Activated T-cell treated with anti-CD3 and anti-CD28 coated beads, Interleukin-2, amount 50 U/mL, for 24 hours (primary cell): ENCODE measurements at places on chromosomes 12 and 14.

GRCh38 chr12:75478116-75478794 is 2.3 kb upstream of the GLIPR1 start:
- peaks cover 76% of the 10 kb centered on the region for H3K4me1 ChIP-seq
- peaks cover 4% of the 10 kb centered on the region for H3K36me3 ChIP-seq
- peaks cover 4% of the 10 kb centered on the region for H3K27me3 ChIP-seq
- H3K4me3 ChIP-seq, result peak overlapping the region; percentile 4

DNA sequence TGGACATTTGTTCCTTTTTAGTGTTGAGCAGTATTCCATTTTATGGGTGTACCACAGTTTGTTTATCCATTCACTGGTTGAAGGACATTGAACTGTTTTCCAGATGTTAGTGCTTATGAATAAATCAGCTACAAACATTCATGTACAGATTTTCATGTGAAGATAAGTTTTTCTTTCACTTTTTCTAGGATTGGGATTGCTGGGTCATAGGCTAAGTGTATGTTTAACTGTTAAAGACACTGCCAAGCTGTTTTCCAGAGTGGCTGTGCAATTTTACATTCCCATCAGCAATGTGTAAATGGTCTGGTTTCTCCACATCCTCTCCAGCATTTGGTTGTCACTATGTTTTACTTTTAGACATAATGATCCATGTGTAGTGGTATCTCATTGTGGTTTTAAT is 14.0 kb upstream of the NID2 start:
- no peak overlapping the region for H3K4me3 ChIP-seq
- H3K27me3 ChIP-seq, result peaks cover 26% of the 10 kb centered on the region
- DNase-seq, result no peak
- H3K36me3 ChIP-seq, result no peaks in the 10 kb centered on the region

GRCh38 chr12:117148642-117149041 is 41.6 kb downstream of the FBXO21 start:
- H3K4me1 ChIP-seq, result peaks cover 53% of the 10 kb centered on the region
- H3K27ac ChIP-seq, result peak overlapping the region; percentile 88
- H3K36me3 ChIP-seq, result peaks cover 92% of the 10 kb centered on the region
- no peak for DNase-seq

DNA sequence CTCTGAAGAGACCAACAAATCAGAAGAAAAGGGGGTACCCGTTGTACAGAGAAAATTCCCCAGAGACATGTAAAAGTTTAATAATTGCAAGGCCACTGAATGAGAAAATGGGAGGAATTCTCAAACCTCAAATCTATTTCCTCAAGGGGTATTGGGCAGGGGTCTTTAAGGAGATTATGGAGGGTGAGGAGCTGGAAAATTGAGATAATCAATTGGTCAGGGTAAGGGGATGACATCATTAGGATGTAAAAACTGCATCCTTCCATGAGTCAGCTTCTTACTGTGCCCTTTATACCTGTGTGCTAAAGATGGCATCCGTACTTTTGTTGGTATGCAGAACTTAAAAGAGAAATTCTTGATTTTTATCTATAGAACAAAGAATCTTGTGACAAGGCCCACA is 641.5 kb downstream of the LRFN5 start:
- H3K27ac ChIP-seq, result no peak overlapping the region
- no peaks in the 10 kb centered on the region for H3K27me3 ChIP-seq
- no peaks in the 10 kb centered on the region for H3K4me1 ChIP-seq
- H3K36me3 ChIP-seq, result no peaks in the 10 kb centered on the region

DNA sequence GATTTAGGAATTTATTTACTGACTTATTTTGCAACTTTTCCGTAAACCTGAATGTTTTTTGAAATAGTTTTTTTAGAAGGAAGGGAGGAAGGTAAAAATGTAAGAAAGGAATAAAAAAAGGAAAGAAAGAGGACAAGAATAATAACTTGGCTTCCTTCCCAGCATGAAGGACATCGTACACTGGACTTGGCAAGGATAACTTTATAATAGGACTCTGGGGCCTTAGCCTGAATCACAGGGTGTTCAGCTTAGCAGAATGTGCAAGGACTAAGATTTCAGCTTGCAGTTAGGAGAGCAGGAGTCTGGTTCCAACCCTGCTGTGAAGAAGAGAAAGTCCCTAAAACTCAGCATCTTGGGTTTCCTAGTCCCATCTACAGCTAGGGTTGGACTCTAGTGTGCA is 1053.3 kb downstream of the VRK1 start:
- no peaks in the 10 kb centered on the region for H3K4me1 ChIP-seq
- H3K27me3 ChIP-seq, result no peaks in the 10 kb centered on the region
- no peak overlapping the region for H3K27ac ChIP-seq
- no peak overlapping the region for H3K4me3 ChIP-seq

DNA sequence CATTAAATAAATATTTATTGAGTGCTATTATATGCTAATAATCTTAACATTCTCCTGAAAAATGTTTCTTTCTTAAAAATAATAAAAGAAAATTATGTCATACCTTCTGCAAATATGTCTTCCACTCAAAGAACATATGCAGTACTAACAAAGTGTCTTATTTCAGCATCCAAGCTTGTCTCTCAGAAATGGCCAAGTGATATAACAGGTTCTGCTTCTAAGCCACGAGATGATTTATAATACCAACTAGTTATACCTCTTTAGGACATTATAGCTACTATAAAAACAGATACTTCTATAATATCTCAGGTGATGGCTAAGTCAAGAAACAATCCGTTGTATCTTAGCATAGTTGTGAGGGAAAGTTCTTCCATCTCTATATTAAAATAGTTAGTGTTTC is 128.1 kb upstream of the ARID2 start:
- H3K36me3 ChIP-seq, result no peaks in the 10 kb centered on the region
- no peak overlapping the region for H3K4me3 ChIP-seq
- no peaks in the 10 kb centered on the region for H3K4me1 ChIP-seq
- H3K27me3 ChIP-seq, result no peaks in the 10 kb centered on the region
- DNase-seq, result no peak
- H3K27ac ChIP-seq, result no peak overlapping the region

- H3K4me1 ChIP-seq, result peaks cover 3% of the 10 kb centered on the region
- H3K4me3 ChIP-seq, result no peak overlapping the region
- no peaks in the 10 kb centered on the region for H3K36me3 ChIP-seq
- no peak for DNase-seq
- no peak overlapping the region for H3K27ac ChIP-seq
- H3K27me3 ChIP-seq, result no peaks in the 10 kb centered on the region
These were observed 53.9 kb upstream of the NCOR2 start for GRCh38 chr12:124621296-124621660.

- no peaks in the 10 kb centered on the region for H3K36me3 ChIP-seq
- H3K4me3 ChIP-seq, result no peak overlapping the region
- H3K4me1 ChIP-seq, result no peaks in the 10 kb centered on the region
- no peak for DNase-seq
- H3K27ac ChIP-seq, result no peak overlapping the region
These were observed 892.1 kb downstream of the NRXN3 start for GRCh38 chr14:79062226-79062625.

DNA sequence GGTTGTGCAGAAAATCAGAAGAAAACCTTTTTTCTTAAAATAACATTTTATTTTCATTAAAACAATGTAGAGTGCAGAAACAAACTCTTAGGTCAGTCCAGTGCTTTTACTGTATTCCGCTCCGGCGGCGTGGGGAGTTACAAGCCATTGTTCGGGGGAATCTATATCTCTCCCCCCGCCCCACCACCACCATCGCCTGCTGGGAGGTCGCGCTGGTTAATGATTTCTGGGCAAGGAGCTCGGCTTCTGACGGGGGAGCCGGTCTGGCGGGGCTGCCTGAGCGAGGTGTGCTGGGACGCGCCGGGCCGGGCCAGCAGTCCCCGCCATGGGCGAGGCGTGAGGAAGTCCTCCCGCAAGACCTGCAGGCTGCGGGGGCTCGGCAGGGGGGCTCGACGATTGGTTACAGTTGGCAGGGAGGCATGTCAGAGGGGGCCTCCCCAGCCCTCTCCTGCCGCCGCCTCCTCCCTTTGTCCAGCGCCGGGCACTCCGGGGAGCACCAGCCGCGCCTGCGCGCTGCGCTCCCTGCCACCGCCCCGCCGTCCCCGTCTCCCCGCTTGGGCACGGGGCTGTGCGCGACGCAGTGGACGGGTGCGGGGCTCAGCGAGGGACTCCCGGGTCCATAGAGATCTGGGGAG is 1.0 kb upstream of the DUSP6 start:
- peak overlapping the region; percentile 96 for H3K27ac ChIP-seq
- peaks cover 2% of the 10 kb centered on the region for H3K27me3 ChIP-seq
- peak overlapping the region; percentile 96 for H3K4me3 ChIP-seq
- H3K36me3 ChIP-seq, result peaks cover 42% of the 10 kb centered on the region
- peaks cover 55% of the 10 kb centered on the region for H3K4me1 ChIP-seq

DNA sequence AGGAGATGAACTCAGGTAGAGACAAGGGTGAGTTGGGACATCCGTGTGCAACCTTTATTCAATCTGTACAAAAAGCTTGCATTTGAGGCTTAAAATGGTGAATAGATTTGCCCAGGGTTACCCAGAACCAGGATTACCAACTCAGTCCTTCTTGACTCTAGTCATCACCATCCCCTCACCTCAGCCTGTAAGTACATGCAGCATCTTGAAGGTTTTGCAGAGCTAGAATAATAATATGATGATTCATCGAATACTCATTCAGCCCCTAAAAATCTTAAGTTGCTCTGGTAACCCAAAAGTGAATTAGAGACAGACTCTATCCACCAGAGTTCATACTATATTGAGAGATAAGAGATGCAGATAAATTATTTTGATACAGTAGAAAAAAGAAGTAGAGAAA is 90.3 kb downstream of the NKX2-1 start:
- no peak overlapping the region for H3K27ac ChIP-seq
- DNase-seq, result no peak
- no peaks in the 10 kb centered on the region for H3K36me3 ChIP-seq
- H3K4me1 ChIP-seq, result no peaks in the 10 kb centered on the region

GRCh38 chr12:39372204-39372925 is 70.6 kb downstream of the KIF21A start:
- H3K4me3 ChIP-seq, result peak overlapping the region; percentile 26
- peaks cover 27% of the 10 kb centered on the region for H3K4me1 ChIP-seq
- peak overlapping the region; percentile 82 for H3K27ac ChIP-seq
- no peaks in the 10 kb centered on the region for H3K27me3 ChIP-seq

DNA sequence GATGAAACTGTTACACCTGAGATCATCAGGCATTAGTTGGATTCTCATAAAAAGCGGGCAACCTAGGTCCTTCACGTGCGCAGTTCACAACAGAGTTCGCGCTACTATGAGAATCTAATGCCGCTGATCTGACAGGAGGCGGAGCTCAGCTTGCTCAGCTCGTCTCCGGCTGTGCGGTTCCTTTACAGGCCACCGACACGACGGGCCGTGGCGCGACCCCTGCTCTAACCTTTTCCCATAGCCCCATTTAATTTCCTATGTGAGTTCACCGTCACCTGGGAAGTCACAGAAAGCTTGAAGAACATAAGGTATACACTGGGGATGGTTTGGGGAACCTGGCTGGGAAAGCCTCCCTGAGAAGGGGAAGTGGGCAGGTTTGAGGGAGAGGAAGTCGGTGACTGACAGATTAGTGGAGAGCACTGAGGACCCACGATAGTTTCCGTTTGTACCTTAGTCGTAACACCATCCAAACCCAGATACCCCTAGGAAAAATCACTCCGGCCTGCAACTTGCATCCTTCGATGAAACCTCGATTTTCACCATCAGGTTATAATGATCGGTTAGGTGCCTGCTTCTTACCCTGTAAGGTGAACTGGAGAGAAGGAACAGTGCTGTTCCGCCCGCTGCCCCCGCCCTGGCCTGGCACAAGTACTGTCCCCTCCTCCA is 2.8 kb upstream of the AAAS start:
- H3K27ac ChIP-seq, result peak overlapping the region; percentile 99
- peak; percentile 79 for DNase-seq
- peaks cover 17% of the 10 kb centered on the region for H3K36me3 ChIP-seq
- H3K4me3 ChIP-seq, result peak overlapping the region; percentile 84
- H3K27me3 ChIP-seq, result peaks cover 4% of the 10 kb centered on the region
- H3K4me1 ChIP-seq, result peaks cover 45% of the 10 kb centered on the region

DNA sequence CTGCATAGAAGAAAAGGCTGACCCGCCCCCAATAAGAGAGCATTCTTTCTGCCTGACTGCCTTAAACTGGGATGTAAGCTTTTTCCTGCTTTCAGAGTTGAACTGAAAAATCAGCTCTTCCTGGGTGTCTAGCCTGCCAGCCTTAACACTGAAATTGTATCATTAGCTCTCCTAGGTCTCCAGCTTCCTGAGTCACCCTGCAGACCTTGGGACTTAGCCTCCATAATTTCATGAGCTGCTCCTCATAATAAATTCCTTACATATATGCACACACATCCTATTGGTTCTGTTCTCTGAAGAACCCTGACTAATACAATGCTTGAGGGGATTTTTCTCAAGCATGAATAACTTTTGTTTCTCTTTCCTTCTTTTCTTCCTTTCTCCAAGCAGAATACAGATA is 76.4 kb upstream of the FAR2 start:
- no peak overlapping the region for H3K4me3 ChIP-seq
- peaks cover 39% of the 10 kb centered on the region for H3K27me3 ChIP-seq
- H3K36me3 ChIP-seq, result no peaks in the 10 kb centered on the region
- no peak overlapping the region for H3K27ac ChIP-seq
- no peak for DNase-seq
- H3K4me1 ChIP-seq, result no peaks in the 10 kb centered on the region

DNA sequence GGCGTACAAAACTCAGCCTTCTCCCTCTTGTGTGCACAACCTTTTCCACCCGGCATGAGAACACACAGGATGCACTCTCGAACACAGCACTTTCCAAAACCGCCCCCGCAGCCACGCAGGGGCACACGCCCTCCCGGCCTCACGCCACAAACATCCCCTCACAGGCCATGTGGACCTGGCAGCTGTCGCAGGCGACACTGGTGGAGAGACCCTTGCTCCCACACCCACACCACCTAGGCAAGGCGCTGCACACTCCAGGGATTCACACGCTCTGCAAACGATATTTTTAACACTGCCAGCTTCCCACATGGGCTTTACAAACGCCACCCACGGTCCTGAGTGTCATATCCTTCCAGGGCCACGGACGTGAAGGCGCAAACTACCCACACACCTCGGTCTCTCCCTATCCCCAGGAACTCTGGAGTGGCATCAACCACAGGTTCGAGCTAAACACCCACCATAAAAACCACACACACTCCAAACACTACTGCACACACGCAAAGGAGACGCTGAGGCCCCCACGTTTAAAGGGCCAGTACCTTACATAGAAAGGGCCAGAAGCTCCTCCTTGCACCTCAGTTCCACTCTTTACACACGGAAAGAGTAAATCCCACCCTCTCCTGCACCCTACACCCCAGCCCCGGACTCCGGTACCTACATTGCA is 12.4 kb upstream of the ITGB7 start:
- peak; percentile 84 for DNase-seq
- peaks cover 80% of the 10 kb centered on the region for H3K4me1 ChIP-seq
- no peaks in the 10 kb centered on the region for H3K27me3 ChIP-seq
- peak overlapping the region; percentile 96 for H3K27ac ChIP-seq
- H3K4me3 ChIP-seq, result peak overlapping the region; percentile 89
- peaks cover 30% of the 10 kb centered on the region for H3K36me3 ChIP-seq

GRCh38 chr12:26077915-26078702 is 46.7 kb downstream of the BHLHE41 start:
- no peaks in the 10 kb centered on the region for H3K4me1 ChIP-seq
- H3K27ac ChIP-seq, result no peak overlapping the region
- H3K4me3 ChIP-seq, result no peak overlapping the region
- H3K36me3 ChIP-seq, result no peaks in the 10 kb centered on the region
